Skin of body (tissue), 3 donors: ENCODE measurements at places on chromosomes 5 and 9. TPM values are rescaled to one million over a fixed set of nuclear protein-coding genes. Genes with fewer than 3 reads are reported as not detected.

GRCh38 chr5:88109818-88110217, 158.8 kb downstream of the TMEM161B start:
- no peak for DNase-seq

DNA sequence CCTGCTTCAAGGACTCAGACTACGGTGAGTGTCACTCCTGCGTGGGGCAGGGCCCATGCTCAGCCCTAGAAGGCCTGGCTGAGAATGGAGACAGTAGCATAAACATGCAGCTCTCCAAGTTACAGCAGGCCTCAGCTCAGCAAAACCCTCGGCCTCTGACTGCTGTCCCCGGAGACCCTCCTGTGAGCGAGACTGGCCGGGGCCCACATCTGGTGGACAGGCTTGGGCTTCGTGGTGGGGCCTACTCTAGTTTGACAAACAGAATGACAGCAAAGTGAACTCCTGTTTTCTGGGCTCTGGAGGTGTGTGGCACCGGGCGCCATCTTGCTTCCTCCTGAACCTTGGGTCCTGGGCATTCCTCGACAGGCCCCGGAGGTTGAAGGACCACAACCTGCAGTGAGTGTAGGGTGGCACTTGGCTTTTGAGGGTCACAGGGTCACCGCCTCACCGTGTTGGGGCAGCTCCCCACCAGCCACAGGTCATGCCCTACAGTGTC, 97.5 kb downstream of the PHF2 start:
- no peak for DNase-seq

GRCh38 chr5:96516631-96517071, 83.6 kb upstream of the PCSK1 start:
- no peak for DNase-seq

- no peak for DNase-seq
Measured at GRCh38 chr9:113547501-113547900, 84.0 kb downstream of the RGS3 start.

GRCh38 chr9:115786321-115786720, 367.3 kb upstream of the PAPPA start:
- peak; percentile 14 for DNase-seq

GRCh38 chr5:177447611-177448243, 1.1 kb downstream of the PRR7 start:
- DNase-seq, result no peak

- peak; percentile 64 for DNase-seq
Measured at GRCh38 chr9:12702160-12702758, 9.1 kb downstream of the TYRP1 start.

GRCh38 chr9:130756037-130756436, 62.5 kb downstream of the EXOSC2 start:
- DNase-seq, result no peak

- DNase-seq, result no peak
Measured at GRCh38 chr9:6247266-6247665, 31.7 kb downstream of the IL33 start.

DNA sequence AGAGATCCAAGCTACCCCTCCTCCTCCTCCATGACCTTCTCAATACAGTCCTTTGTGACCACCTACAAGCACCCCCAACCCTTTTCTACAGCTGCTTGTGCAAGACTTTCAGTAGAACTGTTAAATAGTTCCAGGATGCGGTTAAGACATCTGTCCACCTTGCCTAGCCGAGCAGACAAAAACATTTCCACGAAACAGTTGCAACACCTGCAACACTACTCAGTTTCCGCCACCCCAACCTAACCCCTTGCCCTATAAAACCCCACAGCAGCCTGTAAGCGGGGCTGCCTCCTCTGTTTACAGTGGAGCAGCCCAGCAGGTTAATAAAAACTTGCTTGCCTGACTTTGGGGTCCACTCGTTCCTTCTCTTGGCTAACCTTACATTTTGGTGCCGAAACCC, 1803.5 kb upstream of the CDH6 start:
- no peak for DNase-seq

- DNase-seq, result no peak
Measured at GRCh38 chr5:102867992-102868662, 113.0 kb downstream of the PAM start.

GRCh38 chr9:123832176-123832575, 97.8 kb downstream of the DENND1A start:
- DNase-seq, result no peak

- DNase-seq, result no peak
Measured at GRCh38 chr5:41695920-41696582, 174.2 kb downstream of the OXCT1 start.

GRCh38 chr9:115080242-115080641, 37.7 kb downstream of the TNC start:
- DNase-seq, result peak; percentile 81

DNA sequence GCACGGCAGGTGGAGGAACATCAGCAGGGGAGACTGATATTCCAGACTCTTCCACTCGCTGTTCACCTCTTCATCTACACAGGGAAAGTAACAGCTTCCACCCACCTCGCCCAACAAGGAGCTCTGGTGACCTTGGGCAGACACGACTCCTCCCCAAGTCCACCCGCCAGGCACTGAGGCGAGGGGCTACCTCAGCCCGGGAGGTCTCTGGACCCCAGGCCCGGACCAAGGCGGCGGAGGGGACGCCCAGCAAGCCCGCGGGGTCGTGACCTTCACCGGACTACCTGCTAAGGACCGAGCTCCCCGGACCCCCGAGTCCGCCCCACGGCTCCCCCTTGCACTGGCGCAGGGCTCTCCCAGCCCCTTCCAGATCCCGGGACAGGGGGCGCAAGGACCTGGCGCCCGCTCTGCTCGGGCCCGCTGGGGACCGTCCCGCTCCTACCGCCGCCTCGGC, 70.2 kb upstream of the LPCAT1 start:
- no peak for DNase-seq

- no peak for DNase-seq
Measured at GRCh38 chr9:90943341-90943740, 141.7 kb downstream of the SYK start.

DNA sequence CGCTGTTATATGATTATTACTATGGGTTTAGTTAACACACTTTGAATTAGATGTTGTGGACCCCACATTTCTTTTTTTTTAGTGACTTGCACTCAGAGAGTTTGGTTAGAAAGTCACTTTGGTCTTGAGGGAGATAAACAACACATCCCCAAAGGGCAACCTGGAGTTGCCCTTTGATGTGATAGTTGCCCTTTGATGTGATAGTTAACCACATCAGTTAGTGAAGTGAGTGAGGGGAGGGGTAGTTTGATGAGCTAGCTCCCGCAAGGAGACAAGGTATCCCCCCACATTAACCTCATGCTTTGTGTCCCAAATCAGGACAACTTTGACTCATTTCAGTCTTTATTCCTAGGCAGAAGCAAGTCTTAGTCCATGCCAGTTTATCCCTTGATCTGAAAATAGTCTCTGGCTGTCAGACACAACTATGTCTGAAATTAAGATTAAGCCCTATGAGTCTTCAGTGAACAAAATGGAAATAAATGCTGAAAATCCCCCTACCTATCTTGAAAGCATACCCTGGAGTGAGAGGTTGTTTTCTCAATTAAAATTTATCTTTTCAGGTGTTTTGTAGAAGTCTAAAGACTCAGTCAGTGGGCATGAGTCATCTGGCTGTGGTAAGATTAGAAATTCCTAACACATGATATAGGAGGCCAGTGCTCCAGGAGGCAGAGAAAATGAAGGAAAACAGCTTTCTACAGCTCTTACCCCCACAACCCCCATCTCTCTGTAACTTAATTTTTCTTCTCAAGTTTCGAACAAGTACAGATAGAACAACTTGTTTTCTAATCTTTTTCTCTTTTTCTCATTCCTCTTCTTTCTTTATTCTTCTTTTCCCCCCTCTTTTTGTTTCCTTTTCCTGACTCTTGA, 208.9 kb upstream of the DMRTA1 start:
- DNase-seq, result no peak

GRCh38 chr9:19471737-19472648, 63.2 kb downstream of the ACER2 start:
- DNase-seq, result no peak

GRCh38 chr5:372996-373709, 51.6 kb downstream of the AHRR start:
- DNase-seq, result no peak

DNA sequence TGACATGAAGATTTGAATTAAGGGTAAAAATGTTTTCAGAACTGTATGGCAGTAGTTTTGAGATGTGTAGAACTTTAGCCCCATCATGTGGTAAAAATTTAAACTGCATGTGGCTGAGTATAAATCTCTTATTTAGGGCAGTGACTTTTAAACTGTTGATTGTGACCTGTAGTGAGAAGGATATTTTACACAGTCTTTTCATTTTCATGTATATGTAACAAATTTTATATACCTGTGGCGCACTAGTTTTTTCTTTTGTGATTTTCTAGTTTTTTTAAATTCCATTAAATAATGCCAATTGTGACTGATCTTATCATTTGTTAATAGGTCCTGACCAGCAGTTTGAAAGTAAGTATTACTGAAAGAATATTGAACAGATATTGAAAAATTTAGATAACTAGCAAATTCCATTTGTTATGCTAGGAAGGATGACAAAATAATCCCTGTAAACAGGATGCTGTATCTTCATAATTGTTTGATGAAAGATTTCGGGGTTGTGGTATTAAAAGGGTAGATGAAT, 47.2 kb downstream of the GPBP1 start:
- DNase-seq, result peak; percentile 53

- DNase-seq, result no peak
Measured at GRCh38 chr5:157912621-157913325, 53.8 kb upstream of the CLINT1 start.

DNA sequence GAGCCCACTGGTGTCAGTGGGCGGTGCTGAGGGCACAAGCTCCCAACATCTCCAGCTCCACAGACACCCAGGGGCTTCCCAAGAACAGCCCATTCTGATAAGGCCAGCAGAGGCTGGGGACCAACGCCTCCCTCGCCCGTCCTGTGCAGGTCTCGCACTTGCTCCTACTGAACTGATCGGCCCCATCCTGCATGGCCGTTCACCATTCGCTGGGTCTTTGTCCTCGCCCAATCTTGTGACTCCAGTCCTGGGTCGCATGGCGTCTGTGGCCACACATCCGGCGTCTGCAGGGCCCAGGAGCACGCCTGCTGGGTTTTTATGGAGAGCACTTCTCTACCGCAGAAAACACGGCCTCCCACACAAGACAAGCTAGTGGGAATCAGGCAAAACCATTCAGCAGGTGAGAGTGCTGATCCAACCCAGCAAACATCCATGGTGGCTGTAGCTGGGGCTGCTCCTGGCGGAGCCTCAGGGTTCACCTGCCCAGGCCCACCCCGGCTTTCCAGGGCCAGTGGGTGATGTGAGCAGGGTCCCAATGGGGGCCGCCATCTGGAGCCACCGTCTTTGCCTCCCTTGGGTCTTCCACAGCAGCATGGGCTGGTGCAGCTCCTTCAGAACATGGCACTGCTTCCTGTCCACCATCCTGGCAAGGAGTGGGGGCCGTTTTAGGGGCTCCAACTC, 7.4 kb downstream of the LRRC14B start:
- DNase-seq, result no peak

DNA sequence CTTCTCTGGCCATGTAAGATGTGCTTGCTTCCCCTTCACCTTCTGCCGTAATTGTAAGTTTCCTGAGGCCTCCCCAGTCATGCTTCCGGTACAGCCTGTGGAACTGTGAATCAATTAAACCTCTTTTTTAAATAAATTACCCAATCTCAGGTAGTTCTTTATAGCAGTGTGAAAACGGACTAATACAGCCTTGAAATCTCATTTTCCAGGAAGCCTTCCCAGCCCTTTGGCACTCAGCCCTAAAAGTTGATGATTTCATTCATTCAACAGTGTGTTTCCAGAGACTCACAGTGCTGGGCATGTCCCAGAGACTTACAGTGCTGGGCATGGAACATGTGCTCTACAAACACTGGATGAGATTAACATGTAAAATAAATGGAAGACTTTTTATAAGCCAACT, 135.8 kb downstream of the DCP2 start:
- DNase-seq, result peak; percentile 13

GRCh38 chr5:133373121-133373870, 239.0 kb downstream of the FSTL4 start:
- no peak for DNase-seq

GRCh38 chr9:91419222-91420191, 4.1 kb downstream of the NFIL3 start:
- peak; percentile 41 for DNase-seq

GRCh38 chr5:173679909-173680630, 63.6 kb upstream of the BOD1 start:
- DNase-seq, result no peak

DNA sequence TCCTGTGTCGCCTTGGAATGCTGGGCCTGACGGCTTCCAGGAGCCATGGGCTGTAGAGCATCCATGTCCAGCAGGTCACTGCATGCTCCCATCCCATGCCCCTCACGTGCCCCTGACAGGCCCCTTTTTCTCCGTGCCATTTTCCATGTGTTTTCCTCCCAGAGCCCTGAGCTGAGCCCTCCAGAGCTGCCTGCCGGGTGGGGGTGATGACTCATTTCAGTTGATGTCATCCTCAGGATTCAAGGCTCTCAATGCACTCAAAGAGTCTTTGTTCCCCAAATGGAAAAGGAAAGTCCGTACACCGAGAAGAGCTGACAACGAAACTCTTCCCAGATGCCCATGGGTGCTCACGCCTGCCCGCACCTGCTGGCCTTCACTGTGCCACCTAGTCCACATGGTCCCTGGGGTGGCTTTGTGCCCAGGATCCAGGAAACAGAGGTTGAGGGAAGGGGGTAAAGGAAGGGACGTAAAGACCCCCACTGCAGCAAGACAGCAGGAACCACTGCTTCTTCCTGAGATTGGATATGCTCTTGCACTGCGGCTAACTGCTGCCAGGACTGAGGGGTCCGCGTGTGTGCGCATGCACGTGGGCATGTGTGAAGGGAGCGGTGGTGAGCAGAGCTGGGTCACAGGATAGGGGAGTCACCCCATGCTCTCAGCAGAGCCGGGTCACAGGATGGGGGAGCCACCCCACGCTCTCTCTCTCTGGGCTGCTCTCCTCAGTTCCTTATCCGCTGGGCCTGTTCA, 27.6 kb downstream of the COL15A1 start:
- DNase-seq, result peak; percentile 44

GRCh38 chr5:138506370-138507306, 36.4 kb downstream of the ETF1 start:
- peak; percentile 40 for DNase-seq

Gene RNF208
- 0.20 TPM for total RNA-seq

Gene BASP1
- 36.1 TPM for total RNA-seq

Gene MYMK
- total RNA-seq, result 0.89 TPM

Gene PCDH1
- 21.3 TPM for total RNA-seq

Gene SLC6A7
- not detected for total RNA-seq

Gene CDH9
- total RNA-seq, result not detected

Gene RIMOC1
- 16.3 TPM for total RNA-seq

Gene MACIR
- total RNA-seq, result 6.4 TPM

Gene DOK3
- 3.8 TPM for total RNA-seq

Gene IFNA2
- total RNA-seq, result not detected

Gene LRRTM2
- total RNA-seq, result 0.59 TPM

Gene PCDHGA8
- total RNA-seq, result 3.3 TPM

Gene TAF11L5
- total RNA-seq, result not detected

Gene MZB1
- 0.89 TPM for total RNA-seq

Gene SNCAIP
- 12.5 TPM for total RNA-seq
